ENCODE measurements at places on chromosomes 12 and 14.

DNA sequence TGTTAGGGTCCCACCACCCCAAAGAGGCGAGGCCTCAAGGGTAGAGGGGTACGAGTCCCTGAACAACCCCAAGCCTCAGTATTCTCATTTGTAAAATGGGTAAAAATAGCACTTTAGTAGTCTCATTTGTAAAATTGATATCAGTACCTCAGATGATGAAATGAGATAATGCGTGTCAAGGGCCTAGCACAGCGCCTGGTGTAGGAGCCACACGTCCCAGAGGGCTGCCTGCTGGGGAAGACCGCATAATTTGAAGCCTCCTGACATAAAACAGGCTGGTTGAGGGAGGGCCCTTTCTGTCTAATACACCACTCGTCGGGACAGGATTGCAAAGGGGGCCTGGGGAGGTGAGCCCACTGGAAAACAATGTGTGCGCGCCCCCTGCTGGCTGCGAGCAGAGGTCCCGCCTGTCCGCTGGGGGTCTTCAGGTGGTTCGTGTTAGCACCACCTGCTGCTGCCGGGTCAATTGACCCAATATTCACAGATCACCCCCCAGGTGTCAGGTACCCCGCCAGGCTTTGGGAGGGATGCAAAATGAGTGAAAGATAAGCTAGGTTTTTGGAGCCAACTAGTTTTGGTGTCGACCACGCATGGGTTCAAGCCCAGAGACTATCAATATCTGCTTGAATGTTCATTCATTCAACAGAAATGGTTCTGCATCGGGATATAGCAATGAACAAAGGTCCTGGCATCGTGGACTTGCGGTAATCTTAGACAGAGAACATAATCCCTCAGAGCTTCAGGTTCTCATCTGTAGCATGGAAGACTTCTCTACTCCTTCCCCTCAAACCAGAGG is 24.7 kb upstream of the IRF2BPL start:
- DNase-seq = peak; percentile 82

DNA sequence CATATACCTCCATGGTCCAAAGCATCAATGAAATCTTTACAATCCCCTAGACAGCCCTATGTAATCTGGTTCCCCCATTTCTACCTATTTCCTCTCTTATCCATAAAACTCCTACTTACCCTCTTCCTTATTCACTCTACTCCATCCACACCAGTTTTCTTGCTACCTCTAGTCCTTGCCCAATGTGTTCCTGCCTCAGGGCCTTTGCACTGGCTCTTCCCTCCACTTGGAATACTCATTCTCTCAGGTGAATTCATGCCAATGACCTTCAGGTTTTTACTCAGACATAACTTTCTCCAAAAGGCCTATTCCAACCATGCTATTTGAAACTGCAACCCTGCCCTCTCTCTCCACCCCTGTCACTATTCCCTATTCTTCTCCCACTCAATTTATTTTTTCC is 138.7 kb upstream of the KRR1 start:
- DNase-seq = no peak

- DNase-seq = peak; percentile 79
Measured at GRCh38 chr12:6688543-6688998, 604 bp downstream of the ZNF384 start.

- no peak for DNase-seq
Measured at GRCh38 chr12:113392520-113392919, 11.2 kb downstream of the SDS start.

DNA sequence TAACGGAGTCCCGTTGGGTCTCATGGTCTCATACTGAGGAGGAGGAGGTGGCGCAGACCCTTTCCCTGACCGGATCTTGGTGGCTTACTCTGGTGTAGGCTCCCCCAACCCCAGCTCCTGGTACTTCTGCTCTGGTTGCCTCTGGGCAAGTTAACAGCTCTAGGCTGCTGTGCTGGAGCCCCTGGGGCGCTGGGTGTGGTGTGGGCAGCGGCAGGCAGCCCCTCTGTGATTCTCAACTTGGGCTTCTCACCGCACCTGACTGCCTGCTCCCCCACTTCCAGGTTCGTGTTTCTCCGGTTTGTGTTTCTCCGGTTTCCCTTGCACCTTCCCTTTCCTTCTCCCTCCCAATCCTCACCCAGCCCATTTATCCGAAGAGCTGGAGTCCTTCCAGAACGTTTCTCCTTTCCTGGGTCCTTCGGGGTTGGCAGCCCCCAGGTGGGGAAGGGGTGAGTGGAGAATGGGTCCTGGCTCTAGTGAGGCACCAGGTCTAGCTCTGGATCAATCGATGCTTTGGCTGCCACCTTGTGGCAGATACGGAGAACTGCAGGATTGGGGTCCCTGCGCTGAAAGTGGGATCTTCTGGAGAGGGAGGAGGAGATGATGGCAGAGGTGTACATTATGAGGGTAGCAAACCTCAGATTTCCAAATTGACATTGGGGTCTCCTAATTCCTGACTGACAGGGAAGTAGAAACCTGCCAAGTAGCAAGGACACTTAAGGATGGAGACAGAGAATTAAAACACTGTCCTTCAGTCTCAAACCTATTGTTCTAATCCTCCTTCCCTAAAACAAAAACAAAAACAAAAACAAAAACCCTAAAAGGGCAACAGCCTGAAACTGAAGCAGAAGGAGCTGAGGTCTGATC is 8.3 kb downstream of the CISTR start:
- DNase-seq = peak; percentile 89

DNA sequence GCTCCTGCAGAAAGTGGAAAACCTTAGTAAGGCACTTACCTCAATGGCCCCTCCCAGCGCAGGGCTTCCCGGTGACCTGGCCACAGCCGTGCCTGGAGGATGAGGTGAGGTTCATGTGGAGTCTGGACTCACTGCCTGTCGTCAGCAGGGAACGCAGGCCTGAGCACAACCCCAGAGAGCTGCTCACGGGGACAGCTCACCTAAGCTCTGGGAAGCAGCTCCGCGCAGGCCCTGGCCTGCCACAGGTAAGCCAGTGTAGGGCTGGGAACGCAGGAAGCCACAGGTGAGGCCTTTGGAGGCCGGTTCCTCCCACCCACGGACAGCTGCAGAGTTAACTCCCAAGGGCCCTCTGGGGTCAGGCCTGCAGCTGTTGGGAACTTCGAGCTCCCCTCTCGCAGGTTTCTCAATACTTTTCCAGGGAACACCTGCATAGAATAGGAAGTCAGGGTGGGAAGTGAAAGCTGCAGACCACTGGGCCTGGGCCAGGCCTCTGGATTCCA is 32.7 kb downstream of the ANAPC7 start:
- DNase-seq = no peak

- DNase-seq = no peak
Measured at GRCh38 chr14:94462219-94462551, 9.6 kb upstream of the SERPINA11 start.

- DNase-seq = no peak
Measured at GRCh38 chr12:18576648-18577047, 161.2 kb downstream of the PLCZ1 start.

GRCh38 chr14:81529391-81529790 is 4.3 kb downstream of the SEL1L start:
- no peak for DNase-seq

DNA sequence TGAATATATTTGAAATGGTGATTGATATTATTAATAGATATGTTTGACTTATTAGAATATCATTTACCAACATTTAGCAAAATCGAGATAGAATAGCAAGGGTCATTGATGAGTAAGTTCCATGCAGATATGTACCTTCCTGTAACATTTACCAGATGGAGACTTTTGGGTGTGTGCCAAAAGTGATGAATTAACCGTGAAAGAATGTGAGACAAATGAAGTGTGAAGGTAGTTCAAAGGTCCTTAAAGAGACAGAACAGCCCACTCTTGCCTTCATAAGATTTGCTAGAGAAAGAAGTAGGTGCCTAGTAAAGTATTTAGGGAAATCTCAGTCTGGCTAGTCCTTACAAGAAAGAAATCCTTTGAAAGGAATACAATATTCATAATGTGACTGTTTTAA is 45.5 kb downstream of the FGD4 start:
- no peak for DNase-seq

GRCh38 chr12:95815632-95816212 is 25.2 kb upstream of the NTN4 start:
- DNase-seq = peak; percentile 19

DNA sequence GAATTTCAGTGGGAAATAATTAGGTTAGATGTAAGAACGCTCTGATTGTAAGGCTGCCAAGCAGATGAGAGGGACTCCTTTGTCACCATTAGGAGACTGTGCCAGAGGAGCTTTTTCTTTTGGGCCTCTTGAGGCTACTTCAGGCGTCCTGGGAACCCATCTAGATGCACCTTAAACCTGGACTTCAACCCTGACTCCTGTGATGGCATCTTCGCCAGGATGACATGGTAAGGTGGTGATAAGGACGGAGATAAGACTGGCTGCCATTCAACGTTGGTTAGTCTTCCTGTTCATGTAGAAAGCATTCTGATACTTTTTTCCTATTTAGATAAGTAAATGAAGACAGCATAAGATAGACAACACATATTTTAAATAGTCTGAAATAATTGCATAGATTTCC is 36.3 kb downstream of the STK38L start:
- DNase-seq = no peak

- DNase-seq = no peak
Measured at GRCh38 chr12:50988051-50988450, 35.7 kb downstream of the HIGD1C start.

GRCh38 chr12:63964301-63964700 is 119.8 kb downstream of the SRGAP1 start:
- no peak for DNase-seq

Measured in KBM-7 (cell line).